ENCODE measurements at places on chromosomes 6 and 20.
A peak's percentile ranks its signal among the peaks of the same experiment; 100 is the strongest.

- DNase-seq, result peak; percentile 20
These were observed 891 bp upstream of the POU3F2 start for GRCh38 chr6:98833307-98834059.

DNA sequence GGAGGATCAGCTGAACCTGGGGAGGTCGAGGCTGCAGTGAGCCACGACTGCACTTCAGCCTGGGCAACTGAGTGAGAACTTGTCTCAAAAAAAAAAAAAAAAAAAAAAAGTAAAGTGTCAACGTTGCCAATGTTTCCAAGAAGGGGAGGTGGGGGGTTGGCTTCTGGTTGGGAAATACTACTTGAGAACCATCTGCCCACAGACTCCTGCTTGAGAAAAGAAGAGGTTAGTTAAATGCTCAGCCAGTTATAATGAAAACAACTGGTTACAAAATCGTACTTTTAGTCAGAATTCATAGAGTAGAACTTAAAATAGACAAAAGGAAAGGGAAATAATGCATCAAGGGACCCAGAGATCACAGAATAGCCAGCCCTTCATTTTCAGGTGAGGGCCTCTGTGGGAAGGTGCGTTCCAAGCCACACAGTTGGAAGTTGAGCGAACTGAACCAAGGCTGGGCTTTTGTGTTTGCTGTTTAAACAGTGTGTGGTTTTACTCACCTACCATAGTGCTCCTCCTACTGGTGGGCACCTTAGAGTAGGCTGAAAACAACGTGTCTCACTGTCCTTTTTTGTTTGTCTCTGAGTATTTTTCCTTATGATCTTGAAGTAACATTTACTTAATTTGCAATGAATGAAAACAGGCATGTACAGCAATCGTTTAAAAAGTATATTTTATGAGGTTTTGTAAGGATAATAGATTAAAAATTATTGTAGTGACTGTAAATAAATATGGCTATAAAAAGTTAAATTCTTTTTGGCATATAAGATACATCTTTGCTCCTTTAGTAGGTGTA, 200.7 kb downstream of the BCAS1 start:
- DNase-seq, result peak; percentile 66

DNA sequence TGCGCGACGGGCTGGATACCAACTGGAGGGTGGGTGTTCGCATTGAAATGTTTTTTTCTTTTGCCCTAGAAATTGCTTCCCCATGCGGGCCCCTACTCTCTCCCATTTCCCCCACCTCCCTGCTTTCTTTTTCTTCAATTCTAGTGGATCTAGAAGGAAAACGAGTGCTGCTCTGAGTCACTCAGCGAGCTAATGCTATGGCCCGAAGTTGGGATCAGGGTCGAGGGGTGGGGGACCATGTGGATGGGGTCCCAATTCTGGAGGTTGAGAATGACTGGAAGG, 71.5 kb downstream of the SOX4 start:
- peak; percentile 16 for DNase-seq

GRCh38 chr6:36853325-36853724, 14.1 kb upstream of the CPNE5 start:
- DNase-seq, result peak; percentile 94

- DNase-seq, result no peak
These were observed 122.6 kb downstream of the HIVEP2 start for GRCh38 chr6:142822383-142822782.

- peak; percentile 93 for DNase-seq
These were observed 198.6 kb upstream of the SIM1 start for GRCh38 chr6:100663219-100663863.

GRCh38 chr6:51913265-51913664, 174.1 kb downstream of the PKHD1 start:
- DNase-seq, result no peak

- peak; percentile 64 for DNase-seq
These were observed 17.6 kb downstream of the ZHX3 start for GRCh38 chr20:41299899-41300298.

DNA sequence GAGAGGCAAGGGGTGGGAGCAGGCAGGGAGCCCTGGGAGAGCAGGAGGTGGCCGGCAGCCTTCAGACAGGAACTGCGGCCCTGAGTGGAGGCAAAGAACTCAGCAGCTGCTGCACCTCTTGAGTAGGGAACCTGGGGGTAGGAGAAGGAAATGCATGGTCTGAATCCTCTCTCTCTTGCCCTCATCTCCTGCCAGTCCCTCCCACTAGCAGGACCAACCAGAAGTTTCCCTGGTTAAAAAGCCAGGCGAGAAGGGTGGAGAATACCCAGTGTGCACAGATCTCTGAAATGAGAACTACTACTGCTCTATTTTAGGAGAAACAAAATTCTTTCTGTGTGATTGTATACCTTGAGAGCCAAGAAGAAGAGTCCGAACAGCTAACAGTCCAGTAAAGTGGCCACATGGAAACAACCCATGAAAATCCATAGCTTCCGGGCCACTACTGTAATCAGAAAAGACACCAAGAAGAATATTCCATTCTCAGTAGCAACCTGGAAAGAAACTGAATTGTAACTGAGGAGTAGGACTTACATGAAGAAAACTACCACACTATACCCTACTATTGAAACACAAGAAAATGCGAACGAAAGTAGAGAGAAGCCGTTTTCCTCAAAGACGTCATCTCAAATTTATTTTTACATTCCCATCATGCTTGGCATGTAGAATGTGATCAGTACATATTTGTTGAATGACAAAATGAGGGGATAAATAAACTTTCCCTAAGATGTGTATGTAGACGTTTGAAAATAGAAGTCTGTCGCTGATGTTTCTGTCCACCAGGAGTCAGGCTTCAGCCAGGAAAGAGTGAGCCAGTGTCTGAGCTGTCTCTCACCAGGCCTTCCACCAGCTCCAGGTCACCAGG, 25.6 kb downstream of the WRNIP1 start:
- peak; percentile 88 for DNase-seq

GRCh38 chr6:84332139-84333034, 104.9 kb upstream of the CEP162 start:
- no peak for DNase-seq

- peak; percentile 73 for DNase-seq
These were observed 4.3 kb downstream of the REV3L start for GRCh38 chr6:111478749-111479148.

DNA sequence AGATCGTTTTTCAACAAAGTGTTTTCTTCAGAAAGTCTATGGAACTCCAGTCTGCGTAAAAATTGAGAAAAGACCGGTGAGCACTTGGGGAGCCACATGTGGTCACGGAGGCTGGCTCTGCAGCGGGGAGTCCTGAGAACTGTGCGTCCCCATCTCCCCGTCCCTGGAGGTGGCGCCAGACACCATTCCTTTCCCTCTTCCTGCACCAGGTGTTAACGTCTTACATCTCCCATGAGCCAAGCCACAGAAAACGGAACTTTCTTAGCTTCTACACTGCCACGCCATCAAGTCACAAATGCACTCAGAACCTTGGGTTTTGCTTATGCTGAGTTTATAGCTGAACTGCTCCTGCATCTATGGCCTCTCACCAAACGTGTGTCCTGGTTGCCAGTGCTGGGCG, 62.6 kb downstream of the GINS1 start:
- peak; percentile 41 for DNase-seq

DNA sequence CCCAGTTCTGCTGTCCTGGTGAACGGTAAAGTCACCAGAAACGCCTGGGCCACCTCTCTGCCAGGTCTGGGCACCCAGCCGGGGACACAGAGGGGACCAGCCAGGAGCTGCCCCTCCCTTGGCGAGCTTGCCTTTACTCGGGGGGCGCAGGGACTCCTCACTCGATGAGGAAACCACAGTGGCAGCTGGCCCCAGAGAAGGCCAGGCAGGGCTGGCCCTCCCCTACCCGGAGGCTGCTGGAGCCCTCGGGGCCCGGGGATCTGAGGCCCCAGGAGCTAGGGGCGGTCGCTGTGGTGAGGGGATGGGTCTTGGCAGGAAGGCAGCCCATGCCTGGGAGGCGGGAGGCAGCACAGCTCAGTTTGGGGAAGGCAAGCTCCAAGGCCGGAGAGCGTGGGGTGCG, 80.4 kb upstream of the SLCO4A1 start:
- no peak for DNase-seq

- DNase-seq, result no peak
These were observed 54.5 kb upstream of the REV3L start for GRCh38 chr6:111537528-111537920.

GRCh38 chr6:169312658-169313346, 59.2 kb upstream of the THBS2 start:
- peak; percentile 33 for DNase-seq

- no peak for DNase-seq
These were observed 296.8 kb upstream of the RSPO3 start for GRCh38 chr6:126821706-126822105.

GRCh38 chr20:15658295-15658694, 915.0 kb downstream of the KIF16B start:
- no peak for DNase-seq

DNA sequence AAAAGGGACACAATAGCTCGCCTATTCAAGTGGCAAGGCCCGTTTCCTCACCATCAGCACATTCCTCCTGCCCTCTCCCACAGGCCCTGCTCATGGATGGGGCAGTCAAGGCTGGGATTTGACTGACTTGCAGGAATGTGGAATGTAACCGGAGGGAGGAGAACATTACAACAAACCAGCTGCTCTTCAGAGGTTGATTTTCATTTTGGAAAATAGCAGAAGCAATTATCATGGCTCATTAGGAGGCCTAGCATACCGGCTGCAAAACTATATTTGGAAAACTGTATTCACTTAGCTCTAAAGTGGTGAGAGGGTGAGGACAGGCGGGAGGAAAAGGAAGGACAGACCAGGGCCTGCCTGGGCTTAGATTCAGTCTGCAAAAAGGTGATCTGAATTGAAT, 283.7 kb downstream of the CD83 start:
- peak; percentile 49 for DNase-seq

GRCh38 chr6:130376936-130377335, 11.1 kb downstream of the TMEM200A start:
- no peak for DNase-seq

- no peak for DNase-seq
These were observed 122.4 kb downstream of the TCP11 start for GRCh38 chr6:35018746-35019145.

GRCh38 chr6:166673309-166673708, 46.3 kb upstream of the RPS6KA2 start:
- DNase-seq, result no peak

DNA sequence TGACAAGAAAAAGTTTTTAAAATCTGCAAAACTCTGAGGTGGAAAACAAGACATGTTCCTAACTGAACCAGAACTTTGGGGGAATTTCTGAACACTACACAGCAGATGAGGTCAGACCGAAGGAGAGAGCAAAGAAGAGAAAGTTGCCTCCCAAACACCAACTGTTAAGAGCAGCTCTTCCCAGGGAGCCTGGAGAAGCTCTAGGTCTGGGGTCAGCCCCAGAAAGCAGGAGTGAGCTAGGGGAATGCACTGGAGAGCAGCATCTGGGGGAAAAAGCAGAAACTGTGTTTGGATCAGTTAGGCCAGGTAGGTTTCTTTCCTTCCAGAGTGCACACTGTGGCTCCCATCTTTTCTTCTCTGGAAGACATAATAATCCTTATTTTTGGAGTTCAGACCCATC, 41.3 kb downstream of the FKBP5 start:
- DNase-seq, result no peak

- no peak for DNase-seq
These were observed 209.2 kb upstream of the KCNQ5 start for GRCh38 chr6:72412709-72413044.

DNA sequence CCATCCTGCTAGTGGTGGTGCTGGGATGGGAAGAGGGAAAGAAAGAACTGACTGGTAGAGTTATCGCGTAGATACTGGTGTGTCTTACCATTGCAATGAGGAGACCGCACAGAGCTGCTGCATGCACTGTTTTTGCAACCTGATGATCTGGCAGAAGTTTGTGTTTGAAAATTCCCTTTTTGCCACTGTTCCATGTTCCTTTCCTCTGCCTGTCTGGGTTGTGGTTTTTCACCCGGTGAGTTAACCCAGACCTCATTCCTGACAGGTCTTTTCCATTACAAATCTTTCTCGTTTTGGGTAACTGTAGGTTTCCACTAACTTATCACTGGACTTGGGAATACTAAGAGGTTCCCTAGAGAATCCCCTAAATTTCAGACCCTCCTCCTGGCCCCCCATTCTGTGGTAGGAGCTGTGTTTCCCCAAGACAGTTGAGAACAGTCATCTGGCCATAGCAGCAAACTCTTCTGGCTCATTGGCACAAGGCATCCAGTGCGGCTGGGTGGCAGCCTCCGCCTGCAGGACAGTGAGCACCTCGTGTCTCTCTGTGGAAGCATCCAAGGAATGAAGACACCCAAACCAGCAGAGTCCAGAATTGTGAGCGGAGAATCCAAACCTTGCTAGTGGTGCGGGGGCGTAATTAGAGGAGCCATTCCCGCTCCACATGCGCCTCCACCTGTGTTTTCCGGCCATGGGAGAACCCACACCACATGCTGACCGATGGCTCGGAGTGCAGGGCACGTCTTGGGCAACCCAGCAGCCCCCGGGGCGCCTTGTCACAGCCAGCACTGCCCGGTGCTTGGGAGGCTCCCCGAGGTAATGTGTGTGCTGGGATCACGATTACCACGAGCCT, 32.8 kb downstream of the ERMARD start:
- no peak for DNase-seq

DNA sequence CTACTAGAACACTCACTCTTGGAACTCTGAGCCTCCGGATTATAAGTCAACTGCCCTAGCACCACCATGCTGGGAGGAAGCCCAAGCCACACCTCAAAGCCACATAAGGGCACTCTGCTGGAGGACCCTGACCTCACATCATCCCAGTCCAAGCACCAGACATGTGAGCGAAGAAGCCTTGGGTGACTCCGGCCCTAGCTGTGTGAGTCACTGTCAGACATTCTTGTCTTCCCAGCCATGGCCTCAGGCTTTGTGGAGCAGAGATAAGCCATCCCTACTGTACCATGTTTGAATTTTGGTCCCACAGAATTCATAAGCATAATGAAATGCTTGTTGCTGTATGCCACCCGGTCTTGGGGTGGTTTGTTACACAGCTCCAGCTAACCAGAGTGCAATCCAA, 247.7 kb downstream of the SOD2 start:
- peak; percentile 7 for DNase-seq

- peak; percentile 12 for DNase-seq
These were observed 52.9 kb downstream of the FBXL4 start for GRCh38 chr6:98894810-98895209.

GRCh38 chr6:137570393-137570792, 76.2 kb upstream of the OLIG3 start:
- no peak for DNase-seq

DNA sequence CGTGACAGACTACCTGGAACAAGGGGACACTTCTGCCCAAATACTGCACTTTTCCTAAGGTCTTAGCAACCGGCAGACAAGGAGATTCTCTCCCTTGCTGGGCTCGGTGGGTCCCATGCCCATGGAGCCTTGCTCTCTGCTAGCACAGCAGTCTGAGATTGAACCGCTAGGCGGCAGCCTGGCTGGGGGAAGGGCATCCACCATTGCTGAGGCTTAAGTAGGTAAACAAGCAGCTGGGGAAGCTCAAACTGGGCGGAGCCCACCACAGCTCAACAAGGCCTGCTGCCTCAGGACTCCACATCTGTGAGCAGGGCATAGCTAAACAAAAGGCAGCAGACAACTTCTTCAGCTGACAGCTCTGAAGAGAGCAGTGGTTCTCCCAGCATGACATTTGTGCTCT, 87.8 kb upstream of the ASCC3 start:
- DNase-seq, result no peak

GRCh38 chr6:139882977-139883728, 508.7 kb upstream of the CITED2 start:
- DNase-seq, result peak; percentile 51

- peak; percentile 57 for DNase-seq
These were observed 162.1 kb downstream of the PTPRK start for GRCh38 chr6:128358244-128358776.
